GM13977 (cell line): ENCODE measurements at places on chromosomes 1 and 21.
A peak's percentile ranks its signal among the peaks of the same experiment; 100 is the strongest.

DNA sequence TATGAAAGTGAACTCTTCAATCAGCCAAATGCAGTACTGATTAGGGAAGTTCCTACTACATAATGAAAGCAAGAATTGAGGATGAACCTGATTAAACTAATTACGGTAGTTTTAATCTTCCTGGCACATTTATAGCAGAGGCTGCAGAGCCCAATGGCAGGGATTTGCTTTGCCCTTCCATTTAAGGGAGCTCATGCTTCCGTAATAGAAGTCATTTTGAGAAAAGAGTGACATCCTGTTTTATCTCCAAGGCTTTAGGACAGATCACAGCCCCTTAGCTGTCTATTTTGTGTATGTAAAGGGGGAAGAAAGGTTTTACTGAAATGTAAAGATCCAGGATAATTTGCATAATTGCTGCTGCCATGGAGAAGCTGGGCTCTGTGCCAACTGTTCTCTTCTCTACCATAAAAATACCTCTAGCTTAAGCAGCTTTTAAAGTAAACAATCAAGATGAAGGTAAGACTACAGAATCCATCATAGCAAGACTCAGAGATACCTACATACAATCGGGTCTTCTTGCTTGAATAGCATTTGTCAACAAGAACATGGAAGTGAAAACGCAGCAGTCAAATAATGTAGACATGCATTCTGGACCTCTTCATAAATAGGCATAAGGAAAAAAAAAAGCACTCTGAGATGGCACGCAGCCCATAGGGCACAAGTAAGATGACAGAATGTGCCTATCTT, 62.5 kb downstream of the ASH1L start:
- peak; percentile 19 for DNase-seq

DNA sequence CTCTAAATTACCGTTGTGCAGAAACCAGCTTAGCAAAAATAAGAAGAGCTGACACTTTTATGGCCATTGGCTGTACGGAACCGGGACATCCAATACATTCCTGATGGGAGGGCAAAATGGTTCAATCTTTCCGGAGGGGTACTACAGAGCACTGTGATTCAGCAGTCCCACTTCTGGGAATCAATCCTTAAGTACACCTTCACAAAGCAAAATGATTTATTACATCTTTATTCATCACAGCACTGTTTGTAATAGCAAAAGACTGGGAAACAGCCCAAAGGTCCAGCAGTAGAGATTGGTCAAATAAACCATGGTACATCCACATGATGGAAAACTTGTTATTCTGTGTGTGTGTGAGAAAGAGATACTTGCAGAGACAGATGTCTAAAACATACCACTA, 9.7 kb downstream of the GNG12 start:
- no peak for DNase-seq

- no peak for DNase-seq
These were observed 1.3 kb downstream of the SLC2A1 start for GRCh38 chr1:42957229-42957879.

DNA sequence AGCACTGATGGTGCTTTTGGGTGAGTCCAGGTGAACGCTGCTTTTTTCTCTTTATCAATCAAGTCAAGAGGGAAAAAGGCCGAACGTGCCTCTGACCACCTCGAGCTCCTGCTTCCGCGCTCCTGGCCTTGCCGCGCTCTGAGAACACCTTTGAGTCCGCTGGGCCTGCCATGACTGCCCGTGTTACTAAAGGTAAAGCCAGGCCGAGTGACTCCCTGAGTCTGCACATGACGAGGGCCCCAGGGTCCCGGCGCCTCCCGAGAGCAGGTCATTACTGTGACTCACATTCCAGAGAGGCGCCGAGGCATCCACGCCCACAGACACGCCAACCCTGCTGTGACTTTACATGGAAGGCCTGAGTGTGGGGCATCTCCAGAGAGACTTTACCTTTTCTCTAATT, 11.1 kb downstream of the POFUT2 start:
- DNase-seq, result no peak

- no peak for DNase-seq
These were observed 29.4 kb upstream of the GCLM start for GRCh38 chr1:93938461-93939145.

DNA sequence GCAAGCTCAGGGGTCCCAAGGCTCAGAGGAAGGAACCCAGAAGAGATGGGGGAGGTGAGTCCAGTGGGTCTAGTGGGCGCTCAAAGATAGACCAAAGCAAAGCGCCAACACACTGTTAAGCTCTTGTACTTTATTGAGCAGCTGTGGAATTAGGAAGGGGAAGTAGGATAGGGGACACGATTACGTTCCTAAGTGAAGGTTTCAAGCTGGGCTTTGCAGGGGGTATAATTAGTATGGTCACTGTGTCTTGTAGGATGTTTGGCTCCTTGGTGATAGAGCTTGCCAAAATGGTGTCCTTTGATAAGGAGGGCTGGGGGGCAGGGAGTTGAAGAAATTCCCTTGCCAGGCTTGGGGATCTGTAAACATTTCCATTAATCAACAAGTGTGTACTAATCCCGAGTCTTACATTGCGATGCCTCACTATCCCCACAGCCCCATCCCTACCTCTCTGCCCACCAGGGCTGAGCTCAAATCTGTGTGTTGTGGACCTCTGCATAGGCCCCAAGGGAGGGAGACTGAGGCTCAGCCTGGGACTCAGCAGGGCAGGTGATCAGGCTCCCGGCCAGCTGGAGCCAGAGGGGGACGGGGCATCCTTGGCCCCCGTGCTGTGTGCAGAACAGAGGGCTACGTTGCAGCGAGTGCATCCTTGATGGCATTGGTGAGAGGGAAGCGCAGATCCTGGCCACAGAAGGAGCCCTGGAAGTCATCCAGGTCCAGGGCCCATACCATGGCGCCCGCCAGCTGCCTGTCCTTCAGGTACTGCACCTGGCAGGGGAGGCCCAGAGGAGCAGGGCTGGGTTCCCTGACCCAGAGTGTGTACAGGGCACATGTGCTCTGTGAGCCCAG, 3.4 kb upstream of the MYBPH start:
- no peak for DNase-seq

DNA sequence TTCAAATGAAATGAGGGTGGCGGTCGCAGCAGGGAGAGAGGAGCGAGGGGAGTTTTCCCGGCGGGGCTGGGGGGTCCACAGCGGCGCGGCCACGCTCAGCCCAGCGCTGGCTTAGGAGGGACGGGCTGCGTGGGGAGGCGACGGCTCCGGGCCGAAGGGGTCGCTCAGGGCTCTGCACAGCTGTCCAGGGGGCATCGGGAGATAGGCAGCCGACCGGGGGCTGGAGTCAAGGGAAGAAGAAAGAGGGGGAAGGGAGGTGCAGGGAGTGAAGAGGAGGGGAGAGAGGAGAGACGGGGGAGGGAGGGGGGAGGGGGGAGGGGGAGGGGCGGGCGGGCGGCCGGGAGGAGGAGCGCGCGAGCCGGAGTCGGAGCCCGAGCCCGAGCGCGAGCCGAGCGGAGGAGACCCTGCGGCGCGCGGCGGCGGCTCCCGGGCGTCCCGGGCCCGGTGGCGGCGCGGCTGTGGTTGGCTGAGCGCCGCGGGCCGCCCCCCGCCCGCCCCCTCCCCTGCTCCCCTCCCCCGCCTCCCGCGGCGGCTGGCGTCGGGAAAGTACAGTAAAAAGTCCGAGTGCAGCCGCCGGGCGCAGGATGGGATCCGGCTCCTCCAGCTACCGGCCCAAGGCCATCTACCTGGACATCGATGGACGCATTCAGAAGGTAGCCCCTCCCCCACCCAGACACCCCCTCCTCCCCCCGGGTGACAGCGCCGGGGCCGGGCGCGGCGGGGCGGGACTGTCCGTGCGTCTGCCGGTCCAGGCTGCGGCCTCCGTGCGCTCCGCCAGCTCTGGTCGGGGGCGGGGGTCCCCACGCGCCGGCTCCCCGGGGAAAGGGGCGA, at the start of gene PDE9A:
Gene PDE9A (plus strand): TSS at position 391 of the 831 bp plus-strand sequence. CDS start 194 bp downstream, at position 585.
- peak; percentile 72 for DNase-seq

DNA sequence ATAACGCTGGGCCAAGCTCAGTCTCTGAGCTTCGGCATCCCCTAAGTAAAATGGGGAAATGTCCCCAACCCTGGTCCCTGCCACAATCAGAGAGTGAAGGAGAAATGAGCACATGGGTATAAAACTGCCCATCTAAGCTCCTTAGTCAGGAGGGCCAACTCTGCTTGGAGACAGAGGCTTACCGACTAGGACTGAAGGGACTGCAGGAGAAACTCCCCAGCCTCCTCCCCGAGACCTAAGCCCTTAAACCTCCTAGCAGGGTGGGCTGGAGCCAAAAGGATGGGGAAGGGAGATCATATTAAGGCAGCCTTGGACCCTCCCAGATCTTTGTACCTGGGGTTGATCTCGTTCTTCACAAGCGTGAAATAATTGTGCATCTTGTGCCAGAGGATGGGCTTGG, 5.5 kb downstream of the ETNK2 start:
- no peak for DNase-seq

DNA sequence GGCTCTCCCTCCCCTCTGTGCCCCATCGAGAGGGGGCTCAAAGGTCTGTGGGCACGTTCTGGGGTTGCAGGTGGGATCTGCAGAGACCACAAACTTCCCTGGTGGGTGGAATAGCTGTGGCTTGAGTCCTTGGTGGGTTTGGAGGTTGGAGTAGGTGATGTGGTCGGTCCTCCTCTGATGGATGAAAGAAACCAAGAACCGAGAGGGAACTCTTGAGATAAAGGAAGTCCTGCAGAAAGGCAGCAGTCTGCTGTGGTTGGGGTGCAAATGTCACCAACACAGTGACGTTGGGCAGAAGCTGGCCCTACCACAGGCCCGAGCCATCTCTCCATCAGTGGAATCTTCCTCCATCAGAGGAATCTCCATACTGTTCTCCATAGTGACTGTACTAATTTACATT, 171.8 kb downstream of the FCRL5 start:
- no peak for DNase-seq

- no peak for DNase-seq
These were observed 31.1 kb downstream of the PADI6 start for GRCh38 chr1:17403081-17403480.

- no peak for DNase-seq
These were observed 12.4 kb upstream of the ATP6V1G3 start for GRCh38 chr1:198552668-198553416.

DNA sequence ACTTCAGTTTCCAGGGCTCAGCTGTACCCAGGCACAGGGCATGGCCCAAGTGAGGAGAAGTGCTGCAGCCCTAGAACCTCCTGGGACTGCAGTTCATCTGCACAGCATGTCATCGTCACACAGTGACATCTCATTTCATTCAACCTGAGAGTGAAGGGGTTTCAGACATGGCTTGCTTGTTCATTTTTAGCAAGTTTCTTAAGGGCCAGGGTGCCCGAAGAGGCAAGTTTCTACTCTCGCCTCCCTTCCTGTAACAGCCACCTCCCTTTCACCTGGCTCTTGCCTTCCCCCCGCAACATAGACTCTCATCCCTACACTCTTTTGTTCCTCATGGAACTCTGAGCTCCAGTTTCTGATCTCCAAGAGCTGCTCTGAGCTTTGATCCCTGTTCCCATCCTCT, 108.1 kb downstream of the C1orf21 start:
- DNase-seq, result peak; percentile 22

DNA sequence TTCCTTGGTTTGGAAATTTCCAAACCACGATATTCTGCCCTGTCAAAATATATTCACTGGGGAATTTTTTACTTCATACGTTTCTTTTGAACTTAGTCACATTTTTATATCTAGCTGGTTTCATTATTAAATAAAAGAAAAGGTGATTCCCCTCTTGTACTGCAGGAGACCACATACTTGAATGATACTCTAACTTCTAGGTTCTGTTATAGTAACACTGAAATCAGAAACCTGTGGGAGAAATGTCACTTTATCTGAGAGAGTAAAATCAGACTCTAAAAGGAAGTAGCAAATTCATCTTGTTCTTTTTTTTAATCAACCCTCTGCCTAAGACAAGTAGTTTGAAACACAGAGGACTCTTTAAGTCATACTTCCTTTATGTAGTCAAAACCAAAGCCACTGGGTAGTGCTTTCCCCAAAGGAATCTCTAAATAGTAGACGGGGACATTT, 34.4 kb downstream of the MRPL39 start:
- peak; percentile 26 for DNase-seq
